ENCODE measurements at places on chromosomes 7 and 10. TPM values are rescaled to one million over a fixed set of nuclear protein-coding genes. Genes with fewer than 3 reads are reported as not detected.

The AGAP5 gene
- total RNA-seq: 11.0 TPM

DNA sequence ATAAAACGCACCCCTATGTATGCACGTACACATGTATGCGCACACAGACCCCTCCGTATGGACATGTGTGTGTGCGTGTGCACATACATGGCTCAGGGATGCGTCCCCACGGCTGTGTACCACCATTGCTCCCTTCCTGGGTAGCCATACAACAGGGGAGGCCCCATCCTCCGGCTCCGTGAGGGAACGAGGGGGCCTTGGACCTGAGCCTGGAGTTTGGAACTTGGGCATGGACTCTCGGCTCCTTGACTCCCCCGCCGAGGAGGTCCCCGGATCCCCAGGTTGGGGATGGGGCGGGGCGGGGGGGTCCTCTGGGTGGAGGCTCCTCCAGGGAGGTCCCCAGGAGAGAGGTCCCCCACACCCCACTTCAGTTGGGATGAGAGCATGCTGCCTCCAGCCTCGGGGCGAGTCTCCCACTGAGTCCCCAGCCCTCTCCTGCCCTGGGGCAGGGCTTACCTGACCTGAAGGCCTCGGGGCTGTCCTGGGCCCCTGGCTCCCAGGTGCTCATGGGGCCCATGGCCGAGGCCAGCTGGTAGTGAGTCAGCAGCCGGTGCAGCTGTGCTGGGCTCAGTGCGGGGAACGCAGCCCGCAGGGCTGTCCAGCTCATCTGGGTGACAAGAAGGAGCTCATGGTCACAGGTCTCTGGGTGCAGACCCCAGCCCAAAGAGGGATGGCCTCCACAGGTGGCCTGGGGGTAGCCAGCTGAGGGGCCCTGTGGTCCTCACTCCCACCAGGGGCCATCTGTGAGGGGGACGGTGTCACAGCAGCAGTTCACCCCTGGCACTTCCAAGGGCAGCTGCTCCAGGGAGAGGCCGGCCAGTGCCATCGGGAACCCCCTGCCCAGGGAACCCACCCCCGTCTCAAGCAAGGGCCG, 29.9 kb downstream of the AP5Z1 start:
- no peaks in the 10 kb centered on the region for H3K27me3 ChIP-seq
- no peak overlapping the region for H3K4me3 ChIP-seq
- no peak overlapping the region for H3K27ac ChIP-seq
- no peak for DNase-seq

DNA sequence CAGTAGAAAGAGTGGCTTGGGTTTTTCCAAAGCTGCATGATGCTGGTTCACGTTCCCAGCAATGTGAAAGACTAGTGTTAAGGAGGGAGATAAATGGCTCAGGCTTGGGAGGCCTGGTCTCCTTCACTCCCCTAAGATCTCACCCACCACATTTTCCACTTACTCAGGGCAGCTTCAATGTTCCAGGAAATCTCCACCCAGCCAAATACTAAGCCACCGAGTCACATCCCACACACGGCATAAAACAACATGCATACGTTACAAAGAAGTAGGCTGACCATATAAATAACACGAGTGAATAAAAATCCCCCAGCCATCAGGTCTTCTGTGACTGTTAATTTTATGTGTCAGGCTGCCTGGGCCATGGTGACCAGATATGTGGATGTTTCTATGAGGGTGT, 303.5 kb downstream of the SFMBT2 start:
- H3K4me3 ChIP-seq: no peak overlapping the region
- H3K4me1 ChIP-seq: no peaks in the 10 kb centered on the region
- H3K36me3 ChIP-seq: no peaks in the 10 kb centered on the region
- H3K27me3 ChIP-seq: peaks cover 3% of the 10 kb centered on the region

DNA sequence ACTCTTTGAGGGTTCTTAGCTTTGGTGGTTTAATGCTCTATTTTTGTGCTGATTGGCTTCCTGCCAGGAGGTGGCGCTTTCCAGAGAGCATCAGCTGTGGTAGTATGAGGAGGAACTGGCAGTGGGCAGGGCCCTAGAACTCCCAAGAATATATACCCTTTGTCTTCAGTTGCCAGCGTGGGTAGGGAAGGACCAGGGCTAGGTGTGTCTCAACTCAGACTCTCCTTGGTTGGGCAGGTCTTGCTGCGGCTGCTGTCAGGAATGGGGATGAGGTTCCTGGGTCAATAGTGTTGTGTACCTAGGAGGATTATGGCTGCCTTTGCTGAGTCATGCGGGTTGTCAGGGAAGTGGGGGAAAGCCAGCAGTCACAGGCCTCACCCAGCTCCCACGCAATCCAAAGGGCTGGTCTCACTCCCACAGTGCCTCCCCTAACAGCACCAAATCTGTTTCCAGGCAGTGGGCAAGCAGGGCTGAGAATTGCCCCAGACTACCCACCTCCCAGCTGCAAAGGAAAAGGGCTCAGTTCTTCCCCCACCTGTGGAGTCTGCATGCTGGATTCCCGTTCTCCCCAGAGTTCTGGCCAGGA, 191.5 kb downstream of the PHTF2 start:
- H3K4me3 ChIP-seq: no peak overlapping the region
- no peak overlapping the region for H3K27ac ChIP-seq
- peak; percentile 5 for DNase-seq
- no peaks in the 10 kb centered on the region for H3K4me1 ChIP-seq

DNA sequence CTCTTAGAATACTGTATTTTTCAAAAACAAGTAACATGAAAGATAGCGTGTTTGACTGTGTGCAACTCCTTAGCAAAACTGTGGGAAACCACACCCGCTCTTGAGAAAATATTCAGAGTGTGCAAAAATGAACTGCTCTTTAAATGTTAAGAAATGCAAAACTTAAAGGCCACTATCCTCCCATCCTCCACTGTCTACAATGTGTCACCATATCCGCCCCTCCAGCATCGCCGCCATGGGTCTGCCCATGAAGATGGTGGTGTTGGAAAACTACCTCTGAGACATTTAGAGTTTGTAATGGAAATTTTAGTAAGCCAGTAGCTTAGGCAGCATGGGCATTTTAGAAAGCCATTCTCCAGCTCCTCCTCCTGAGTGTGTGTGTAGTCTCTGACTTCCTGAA, 20.1 kb upstream of the NMT2 start:
- H3K36me3 ChIP-seq: no peaks in the 10 kb centered on the region
- H3K4me3 ChIP-seq: no peak overlapping the region

DNA sequence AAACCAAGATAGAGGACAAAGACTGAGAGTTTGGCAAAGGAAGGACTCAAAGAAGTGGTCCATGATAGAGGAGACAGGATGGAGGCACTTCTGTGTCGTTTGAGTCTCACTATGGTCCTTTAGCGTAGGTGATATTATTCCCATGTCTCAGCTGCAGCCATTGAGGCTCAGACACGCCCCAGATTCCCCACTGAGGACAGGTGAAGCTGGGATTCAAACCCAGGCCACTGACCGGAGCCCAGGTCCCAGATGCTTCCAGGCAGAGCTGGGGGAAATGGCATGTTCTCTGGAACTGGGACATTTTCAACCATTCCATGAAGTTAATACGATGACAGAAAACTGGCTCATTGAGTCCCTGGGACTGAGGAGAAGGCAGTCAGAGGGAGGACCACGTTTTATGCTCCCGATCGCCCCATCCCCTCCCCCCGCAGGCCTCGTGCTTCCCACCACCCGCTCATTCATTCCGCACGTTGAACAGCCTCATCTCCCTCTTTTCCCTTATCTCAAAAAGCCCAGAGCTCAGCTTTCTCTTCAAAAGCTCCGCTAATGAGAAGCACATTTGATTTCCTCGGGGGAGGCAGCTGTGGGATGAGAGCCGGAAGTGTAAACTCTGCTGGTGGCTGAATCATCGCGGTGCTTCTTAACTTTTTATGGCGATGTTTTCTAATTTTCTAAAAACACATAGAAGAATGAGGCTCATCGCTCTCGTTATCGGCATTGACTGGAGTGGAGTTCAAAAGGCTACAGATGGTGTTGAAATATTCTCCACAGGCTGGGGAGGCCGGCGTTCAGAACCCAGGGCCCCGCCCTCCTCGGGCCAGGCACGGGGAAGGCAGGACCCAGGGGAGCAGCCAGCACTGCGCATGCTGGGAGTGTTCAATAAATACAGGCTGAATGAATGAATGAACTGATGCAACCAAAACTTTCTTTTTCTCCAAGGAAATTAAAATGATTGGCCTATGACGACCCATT, 64.0 kb downstream of the OAT start:
- H3K4me1 ChIP-seq: no peaks in the 10 kb centered on the region
- H3K36me3 ChIP-seq: no peaks in the 10 kb centered on the region
- peak; percentile 20 for DNase-seq
- no peak overlapping the region for H3K4me3 ChIP-seq

DNA sequence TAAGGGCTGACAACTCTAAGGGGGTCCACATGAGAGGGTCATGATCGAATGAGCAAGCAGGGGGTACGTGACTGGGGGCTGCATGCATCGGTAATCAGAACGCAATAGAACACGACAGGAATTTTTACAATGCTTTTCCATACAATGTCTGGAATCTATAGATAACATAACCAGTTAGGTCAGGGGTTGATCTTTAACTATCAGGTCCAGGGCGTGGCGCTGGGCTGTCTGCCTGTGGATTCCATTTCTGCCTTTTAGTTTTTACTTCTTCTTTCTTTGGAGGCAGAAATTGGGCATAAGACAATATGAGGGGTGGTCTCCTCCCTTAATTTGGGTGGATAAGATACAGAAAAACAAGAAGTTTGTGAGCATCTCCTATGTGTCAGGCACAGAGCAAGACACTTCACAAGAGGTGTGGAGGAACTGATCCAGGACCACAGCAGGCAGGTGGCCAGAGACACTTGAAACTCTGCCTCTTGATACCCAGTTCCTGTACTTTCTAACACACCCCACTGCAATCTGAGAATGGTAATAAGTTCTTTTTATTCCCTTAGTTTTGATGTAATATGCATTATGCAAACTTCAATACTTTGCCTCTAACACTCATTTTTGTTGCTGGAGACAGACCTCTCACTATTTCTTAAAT, 18.0 kb upstream of the MRLN start:
- no peaks in the 10 kb centered on the region for H3K27me3 ChIP-seq
- H3K27ac ChIP-seq: no peak overlapping the region
- no peaks in the 10 kb centered on the region for H3K4me1 ChIP-seq
- H3K36me3 ChIP-seq: no peaks in the 10 kb centered on the region
- no peak overlapping the region for H3K4me3 ChIP-seq
- peak; percentile 77 for DNase-seq

GRCh38 chr10:100535338-100535714, 417 bp upstream of the HIF1AN start:
- no peaks in the 10 kb centered on the region for H3K27me3 ChIP-seq
- no peak for DNase-seq
- peaks cover 18% of the 10 kb centered on the region for H3K4me1 ChIP-seq
- H3K36me3 ChIP-seq: peaks cover 15% of the 10 kb centered on the region
- no peak overlapping the region for H3K27ac ChIP-seq

DNA sequence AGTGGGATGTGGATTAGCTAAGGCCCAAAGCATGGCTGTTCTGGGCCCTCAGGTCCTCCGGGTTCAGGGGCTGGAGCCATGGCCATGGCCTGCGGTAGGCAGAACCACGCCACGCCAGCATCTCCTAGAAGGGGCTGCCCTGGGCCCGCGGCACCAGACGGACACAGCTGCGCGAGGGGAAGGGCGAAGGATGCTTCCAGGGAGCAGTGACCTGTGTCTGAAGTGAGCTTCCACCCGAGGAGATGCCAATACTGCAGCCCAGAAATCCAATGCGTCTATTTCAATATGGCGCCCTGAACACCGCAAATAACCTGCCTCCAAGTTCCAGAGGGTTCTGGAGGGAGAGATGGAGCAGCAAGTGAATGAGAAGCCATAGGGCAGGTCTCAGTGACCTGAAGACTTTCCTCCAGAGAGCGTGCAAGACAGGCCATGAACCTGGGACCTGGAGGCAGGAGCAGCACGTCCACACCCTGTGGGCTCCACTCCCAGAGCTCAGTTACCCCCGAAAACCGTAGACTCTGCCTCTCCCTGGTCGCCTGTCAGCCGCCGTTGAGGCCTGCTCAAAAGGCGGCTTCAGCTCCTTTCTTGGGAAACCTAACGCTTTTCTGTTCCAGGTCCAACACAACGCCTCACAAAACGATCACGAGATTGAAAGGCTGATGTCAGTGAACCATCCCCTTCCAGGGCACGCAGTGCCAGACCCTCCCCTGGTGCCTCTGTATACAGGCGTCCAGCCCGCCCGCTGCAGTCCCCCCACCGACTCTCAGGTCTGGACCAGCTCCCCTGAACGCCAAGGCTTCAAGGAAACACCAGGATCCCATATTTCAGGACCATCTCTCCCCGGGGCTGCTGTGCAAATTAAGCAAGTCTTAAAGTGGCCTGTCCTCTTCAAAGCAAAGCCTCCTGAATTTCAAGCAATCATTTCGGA, 37.4 kb downstream of the AMZ1 start:
- H3K36me3 ChIP-seq: peaks cover 6% of the 10 kb centered on the region
- no peak overlapping the region for H3K27ac ChIP-seq
- H3K4me1 ChIP-seq: no peaks in the 10 kb centered on the region
- no peak overlapping the region for H3K4me3 ChIP-seq
- no peak for DNase-seq

GRCh38 chr7:118575393-118575948, 351.0 kb downstream of the ANKRD7 start:
- H3K4me3 ChIP-seq: no peak overlapping the region
- no peak overlapping the region for H3K27ac ChIP-seq
- no peak for DNase-seq
- H3K27me3 ChIP-seq: no peaks in the 10 kb centered on the region
- H3K36me3 ChIP-seq: no peaks in the 10 kb centered on the region
- no peaks in the 10 kb centered on the region for H3K4me1 ChIP-seq

- H3K36me3 ChIP-seq: no peaks in the 10 kb centered on the region
- H3K4me3 ChIP-seq: no peak overlapping the region
- no peak for DNase-seq
- no peak overlapping the region for H3K27ac ChIP-seq
- H3K4me1 ChIP-seq: no peaks in the 10 kb centered on the region
Measured at GRCh38 chr10:76962851-76963250, 674.8 kb downstream of the KCNMA1 start.

DNA sequence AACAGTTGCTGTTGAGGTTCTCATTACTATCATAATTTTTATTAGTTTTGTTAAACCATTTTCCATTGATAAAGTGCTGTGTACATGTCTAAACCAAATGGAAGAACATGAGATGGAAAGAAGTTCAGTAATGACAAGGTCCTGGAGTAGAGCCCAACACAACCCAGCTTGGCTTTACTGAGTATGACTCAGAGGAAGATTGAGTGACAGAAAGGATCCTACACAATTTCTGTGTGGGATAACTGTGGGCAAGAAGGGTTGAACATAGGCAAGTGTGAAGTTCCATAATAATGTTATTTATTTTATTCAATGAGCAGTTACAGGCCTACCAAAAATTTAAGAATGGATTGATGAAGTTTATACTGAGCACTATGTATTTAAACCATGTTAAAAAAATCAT, 15.9 kb downstream of the PRKG1 start:
- no peak for DNase-seq
- H3K36me3 ChIP-seq: no peaks in the 10 kb centered on the region
- no peaks in the 10 kb centered on the region for H3K27me3 ChIP-seq
- H3K4me1 ChIP-seq: peaks cover 11% of the 10 kb centered on the region
- H3K27ac ChIP-seq: no peak overlapping the region
